ENCODE measurements at places on chromosomes 2 and 18.

DNA sequence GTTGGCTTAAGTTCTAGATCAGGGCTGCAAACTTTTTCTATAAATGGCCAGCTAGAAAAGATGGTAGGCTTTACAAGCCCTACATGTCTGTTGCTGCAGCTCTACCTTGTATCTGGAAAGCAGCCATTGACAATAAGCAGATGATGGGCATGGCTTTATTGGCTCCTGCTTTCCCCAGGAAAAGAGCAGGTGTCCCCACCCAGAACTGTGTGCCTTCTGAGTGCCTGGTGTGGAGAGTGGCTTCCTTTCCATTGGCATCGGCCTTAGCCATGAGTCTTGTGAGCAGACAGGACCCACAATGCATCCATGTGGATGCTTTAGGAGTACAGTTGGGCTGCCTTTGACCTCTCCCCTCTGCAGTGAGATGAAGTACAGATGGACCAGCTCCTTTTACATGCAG, 120.2 kb downstream of the CD8B2 start:
- DNase-seq, result no peak

GRCh38 chr2:47535996-47536395, 133.0 kb downstream of the MSH2 start:
- DNase-seq, result no peak

- peak; percentile 28 for DNase-seq
Observed at GRCh38 chr18:54127759-54128378, 96.6 kb downstream of the MBD2 start.

DNA sequence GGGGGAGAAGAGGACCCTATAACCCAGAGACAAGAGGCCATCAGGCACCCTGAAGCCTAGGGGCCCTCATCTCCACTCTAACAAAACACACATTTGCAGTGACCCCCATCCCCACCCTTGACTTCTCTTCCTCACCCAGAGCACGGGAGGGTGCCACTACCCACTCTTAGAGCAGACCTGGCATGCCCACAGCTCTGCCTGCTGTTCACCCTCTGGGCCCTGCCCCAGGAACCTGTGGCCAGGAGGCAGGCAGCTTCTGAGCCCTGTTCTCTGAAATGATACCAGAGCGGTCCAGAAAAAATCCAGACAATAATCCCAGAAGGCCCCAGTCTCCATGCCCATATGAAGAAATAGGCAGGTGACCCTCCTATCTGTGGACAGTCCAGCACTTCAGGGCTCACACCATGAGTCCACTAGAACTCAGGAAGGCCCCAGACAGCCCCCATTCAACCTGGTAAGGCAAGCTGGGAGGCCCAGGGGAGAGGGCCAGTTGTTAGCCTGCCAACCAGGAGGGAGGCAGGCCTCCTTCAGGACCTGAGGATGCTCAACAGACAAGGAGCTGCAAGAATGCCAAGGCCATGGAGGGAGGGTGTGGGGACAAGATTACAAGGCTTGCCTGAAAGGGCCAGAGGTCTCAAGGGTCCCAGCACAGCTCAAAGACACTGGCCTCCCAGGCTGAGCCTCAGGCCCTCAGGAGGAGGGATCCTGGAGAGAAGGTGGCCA, 75.0 kb downstream of the TNS1 start:
- no peak for DNase-seq
